Activated CD4-positive, alpha-beta T cell treated with anti-CD3 and anti-CD28 coated beads, Interleukin-2, amount 10 ng/mL, durations not matched to agents 7 days and 5 days (primary cell): ENCODE measurements at places on chromosomes 3 and 15. TPM values are rescaled to one million over a fixed set of nuclear protein-coding genes. Genes with fewer than 3 reads are reported as not detected.

The ANKDD1A gene
- total RNA-seq = 1.1 TPM

The WDR93 gene
- not detected for total RNA-seq

The HSPBAP1 gene
- total RNA-seq = 7.5 TPM

The CCDC80 gene
- not detected for total RNA-seq

The SLC35G2 gene
- not detected for total RNA-seq

The ATP13A5 gene
- total RNA-seq = not detected

The SLC22A14 gene
- not detected for total RNA-seq

The TTLL13 gene
- total RNA-seq = 0.45 TPM
